ENCODE measurements at places on chromosomes 6 and 20.

- no peak for DNase-seq
Measured at GRCh38 chr6:148839044-148839443, 92.2 kb downstream of the UST start.

DNA sequence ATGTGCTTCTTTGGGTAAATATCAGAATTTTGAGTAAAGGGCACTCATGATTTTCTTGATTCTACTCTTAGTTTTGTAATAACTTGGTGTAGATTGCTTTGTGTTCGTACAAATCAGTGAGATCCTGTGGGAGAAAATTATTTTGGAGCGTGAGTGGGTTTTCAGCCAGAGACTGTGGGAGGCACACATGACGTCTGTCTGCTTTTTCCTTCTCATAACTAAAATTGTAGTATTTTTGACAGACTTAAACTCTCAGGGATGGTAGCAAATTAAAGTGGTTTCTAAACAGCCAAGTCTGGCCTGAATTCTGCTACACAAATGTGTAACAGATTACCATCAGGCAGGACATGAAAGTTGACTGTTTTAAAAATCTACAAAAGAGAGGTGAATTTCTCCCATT lies 222.6 kb downstream of the OTOR start:
- DNase-seq = no peak

- DNase-seq = no peak
Measured at GRCh38 chr20:57661746-57662455, 41.7 kb upstream of the ZBP1 start.

DNA sequence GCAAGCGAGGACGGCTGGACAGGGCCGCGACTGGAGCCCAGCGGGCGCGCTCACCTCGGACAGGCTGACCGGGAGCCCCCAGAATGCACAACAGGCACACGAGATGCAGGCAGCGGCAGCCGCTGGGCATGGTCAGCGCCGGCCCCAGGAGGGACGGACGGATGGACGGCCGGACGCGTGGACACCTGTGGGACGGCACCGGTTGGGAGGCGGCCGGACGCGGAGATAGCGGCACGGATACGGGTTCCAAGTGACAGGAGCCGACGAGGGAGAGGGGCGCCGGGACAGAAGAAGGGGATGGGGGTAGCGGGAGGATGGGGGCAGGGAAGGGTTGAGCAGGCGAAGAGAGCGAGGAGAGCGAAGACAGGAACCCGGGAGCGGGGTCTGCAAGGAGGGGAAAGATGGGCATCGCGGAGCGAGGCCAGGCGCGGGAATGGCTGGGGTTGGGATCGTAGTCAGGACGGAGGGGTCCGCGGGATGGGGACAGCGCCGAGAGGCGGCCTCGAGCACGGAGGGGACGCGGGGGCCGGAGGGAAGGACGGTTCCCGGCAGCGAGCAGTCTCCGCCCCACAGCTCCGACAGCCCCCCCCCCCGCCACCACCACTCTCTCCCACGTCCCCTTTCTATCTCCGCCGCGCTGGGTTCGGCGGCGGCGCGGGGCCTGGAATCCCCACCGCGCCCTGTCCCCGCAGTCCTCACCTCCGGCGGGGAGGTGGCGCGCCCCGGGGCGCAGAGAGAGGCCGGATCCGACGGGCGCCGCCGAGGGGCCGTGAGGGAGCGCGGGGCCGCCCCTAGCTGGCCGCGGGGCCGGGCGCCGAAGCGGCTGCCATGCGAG lies 435 bp downstream of the DLK2 start:
- peak; percentile 16 for DNase-seq

- DNase-seq = no peak
Measured at GRCh38 chr20:3446779-3447178, 24.0 kb upstream of the ATRN start.

GRCh38 chr6:129860908-129861665 lies at the start of gene TMEM244:
TSS of gene TMEM244 (minus strand) at chr6:129861315. CDS start at chr6:129861188, 127 bp downstream.
- no peak for DNase-seq

DNA sequence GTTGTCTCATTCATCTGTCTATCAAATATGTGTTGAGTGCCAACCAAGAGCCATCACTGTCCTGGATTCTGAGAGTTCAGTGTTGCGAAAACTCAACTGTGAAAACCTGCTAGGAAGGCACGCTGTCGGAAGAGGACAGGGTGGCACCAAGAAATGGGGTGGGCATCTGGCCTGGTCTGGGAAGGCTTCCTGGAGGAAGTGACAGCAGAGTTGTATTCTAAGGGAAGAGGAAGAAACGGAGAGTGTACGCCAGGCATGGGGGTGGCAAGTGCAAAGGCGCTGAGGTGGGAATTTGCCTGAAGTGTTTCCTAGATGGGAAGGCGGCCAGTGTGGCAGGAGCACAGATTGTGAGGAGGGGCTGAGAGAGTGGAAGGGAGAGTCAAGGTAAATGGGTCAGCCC lies 91.2 kb downstream of the ANKRD60 start:
- DNase-seq = no peak

DNA sequence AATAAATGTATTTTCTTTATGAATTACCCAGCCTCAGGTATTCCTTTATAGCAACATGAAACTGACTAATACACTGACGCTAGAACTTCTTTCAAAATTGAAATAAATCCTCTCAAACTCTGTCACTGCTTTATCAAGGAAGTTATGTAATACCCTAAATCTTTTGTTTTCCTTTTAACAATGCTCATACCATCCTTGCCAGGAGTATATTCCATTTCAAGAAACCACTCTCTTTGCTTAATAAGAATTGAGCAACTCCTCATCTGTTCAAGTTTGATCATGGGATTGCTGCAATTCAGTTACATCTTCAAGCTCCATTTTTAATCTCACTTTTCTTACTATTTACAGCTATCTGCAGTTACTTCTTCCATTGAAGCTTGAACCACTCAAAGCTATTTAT lies 707.6 kb upstream of the MARCKS start:
- no peak for DNase-seq

GRCh38 chr6:163750431-163751031 lies 336.0 kb downstream of the QKI start:
- DNase-seq = no peak

- no peak for DNase-seq
Measured at GRCh38 chr6:156729248-156729647, 47.9 kb upstream of the ARID1B start.

DNA sequence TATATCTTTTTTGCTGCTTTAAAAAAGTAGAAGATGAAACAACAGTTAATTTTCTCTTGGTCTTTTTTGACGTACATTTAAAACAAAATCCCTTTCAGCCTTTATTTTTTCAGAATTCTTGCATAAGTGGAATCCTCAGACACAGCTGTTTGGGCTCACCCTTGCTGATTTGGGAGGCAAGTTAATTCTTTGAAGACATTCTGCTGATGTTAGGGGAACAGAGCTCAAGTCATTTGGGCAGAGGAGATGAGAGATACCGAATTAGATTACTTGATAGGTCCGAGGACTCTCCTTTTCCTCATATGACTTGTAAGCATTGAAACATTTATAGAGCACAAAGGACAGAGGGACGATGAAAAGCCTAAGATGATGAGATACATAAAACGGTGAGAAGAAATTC lies 567.9 kb upstream of the CITED2 start:
- DNase-seq = no peak

GRCh38 chr6:138914701-138915100 lies 73.4 kb downstream of the REPS1 start:
- no peak for DNase-seq

Data from NCI-H2227 treated with DMSO at 0.1 percent for 48 hours (cell line).